ENCODE measurements at places on chromosomes 3 and 15.

DNA sequence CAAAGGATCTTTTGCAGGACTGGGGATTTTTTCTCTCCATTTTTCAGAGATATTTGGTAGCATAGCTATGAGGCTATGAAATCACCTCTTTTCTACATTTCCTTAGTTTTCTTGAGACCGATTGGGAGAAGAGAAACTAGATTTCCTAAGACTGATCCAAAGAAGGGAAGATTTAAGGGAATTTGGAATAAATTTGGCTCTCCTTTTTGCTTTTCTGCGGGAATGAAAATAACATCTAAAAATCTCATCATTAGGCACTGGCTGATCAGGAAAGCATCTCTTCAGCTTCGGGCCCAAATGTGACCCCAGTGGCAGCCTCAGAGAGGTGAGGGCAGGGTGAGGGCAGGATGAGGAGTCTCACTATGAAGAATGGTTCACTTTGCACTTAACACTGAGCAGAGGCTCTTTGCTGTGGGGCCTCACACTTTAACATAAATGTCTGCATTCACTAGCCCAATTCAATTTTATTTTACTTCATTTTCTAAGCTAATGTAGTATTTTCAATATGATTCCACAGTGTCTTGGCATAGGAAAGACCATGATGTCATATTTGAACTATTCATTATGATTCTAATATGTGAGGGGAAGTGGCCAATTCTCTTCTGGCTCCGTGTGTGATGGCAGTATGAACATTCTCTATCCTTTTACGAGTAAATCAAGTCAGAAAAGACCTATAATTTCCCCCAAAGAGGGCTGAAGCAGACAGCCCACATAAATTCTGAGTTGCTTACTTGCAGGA is 193.2 kb downstream of the MEX3B start:
- DNase-seq: peak; percentile 39

DNA sequence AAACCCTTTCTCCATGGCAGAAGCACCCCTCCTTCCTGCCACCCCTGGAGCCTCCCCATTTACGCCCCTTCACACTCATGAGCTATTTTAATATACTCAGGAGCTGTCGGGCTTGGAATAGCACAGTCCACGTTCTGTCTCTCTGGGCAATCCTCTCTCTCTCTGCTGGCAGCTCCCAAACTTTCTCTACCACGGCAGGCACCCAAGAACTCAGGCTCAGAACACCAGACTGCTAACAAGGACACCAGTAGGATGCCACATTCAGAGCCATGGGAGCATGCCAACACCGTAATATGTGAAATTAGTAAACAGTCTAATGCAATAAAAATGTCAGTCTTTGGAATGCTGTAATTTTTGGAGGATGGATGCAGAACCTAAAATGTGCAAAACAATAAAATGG is 19.3 kb downstream of the TNFAIP8L3 start:
- no peak for DNase-seq

- DNase-seq: peak; percentile 42
Measured at GRCh38 chr15:68227643-68228142, 1.8 kb downstream of the CLN6 start.

- no peak for DNase-seq
Measured at GRCh38 chr3:154310840-154311239, 13.4 kb downstream of the DHX36 start.

DNA sequence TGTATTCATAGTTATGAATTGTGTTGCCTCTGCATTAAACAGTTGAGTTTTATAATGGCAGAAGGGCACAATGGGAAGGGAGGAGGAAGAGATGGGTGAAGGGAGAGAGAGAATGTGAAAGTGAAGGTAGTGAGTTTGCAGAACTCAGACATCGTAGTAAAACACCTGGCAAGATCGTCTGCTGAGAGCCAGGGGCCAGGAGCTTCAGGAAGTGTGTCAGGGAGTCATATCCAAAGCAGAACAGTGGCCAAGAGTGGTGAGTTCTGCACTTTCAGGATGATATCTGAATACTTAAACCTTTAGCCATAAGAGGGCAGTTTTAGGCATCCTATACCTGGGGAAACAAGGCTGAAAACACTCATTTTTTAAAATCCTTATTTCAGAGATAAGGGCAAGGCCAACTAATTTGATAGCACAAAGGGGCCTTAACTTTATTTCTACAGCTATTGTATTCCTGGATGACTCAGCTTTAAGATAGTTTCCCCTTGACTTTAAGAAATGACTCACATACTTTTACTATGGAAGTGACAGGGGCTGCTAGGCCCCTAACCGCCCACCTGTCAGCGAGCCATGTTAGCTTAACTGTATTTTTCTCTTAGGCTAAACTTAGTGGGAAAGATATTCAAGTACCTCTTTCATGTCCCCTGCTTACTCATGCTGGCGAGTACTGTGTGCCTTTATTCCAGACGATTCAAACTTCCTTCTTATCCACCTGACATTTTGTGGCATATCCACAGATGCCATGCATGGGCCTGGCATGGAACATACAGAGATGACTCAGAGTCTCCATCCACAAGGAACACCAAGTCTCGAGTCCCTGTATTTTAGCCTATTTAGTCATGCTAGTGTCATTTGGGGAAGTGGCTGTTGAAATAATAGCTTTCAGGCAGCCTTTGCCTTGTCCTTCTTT is 53.9 kb downstream of the RLBP1 start:
- no peak for DNase-seq

GRCh38 chr15:48940508-48940907 is 23.2 kb downstream of the SHC4 start:
- DNase-seq: no peak

GRCh38 chr3:44554626-44555592 is at the start of gene ZKSCAN7:
ZKSCAN7 (plus strand) TSS chr3:44555193; CDS start chr3:44557048, 1,855 bp downstream.
- DNase-seq: no peak

DNA sequence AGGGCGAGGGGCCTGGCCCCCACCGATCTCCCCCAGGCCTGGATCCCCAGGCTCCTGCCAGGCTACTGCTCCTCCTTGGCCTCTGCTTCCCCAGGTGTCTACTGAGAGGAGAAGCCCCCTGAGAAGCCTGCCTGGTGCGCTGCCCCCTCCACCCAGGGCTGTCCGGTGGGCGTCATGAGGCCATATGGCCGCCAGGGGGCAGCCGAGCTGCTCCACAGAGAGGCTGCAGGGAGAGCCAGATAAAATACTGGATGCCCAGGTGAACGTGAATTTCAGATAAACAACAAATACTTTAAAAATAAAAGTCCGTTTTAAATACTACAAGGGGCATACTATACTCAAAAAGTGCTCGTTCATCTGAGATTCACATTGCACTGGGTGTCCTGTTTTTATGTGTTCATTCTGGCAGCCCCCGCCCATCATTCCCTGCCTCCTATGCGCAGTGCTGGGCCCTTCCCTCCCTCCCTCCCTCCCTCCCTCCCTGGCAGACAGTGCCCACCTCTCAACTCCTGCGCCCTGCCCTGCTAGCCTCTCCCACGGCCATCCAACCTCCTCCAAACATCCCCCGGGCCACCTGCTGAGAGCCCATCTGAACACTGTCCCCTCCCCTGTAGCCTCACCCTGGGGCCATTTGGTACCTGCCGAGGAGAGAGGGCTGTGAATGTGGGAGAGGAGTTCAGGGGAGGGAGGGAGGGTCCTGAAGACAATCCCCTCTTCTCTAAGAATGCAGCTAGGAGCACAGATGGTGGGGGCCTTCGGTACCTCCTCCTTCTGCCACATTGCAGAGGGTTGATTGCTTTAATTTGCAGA is 29.6 kb downstream of the PSTPIP1 start:
- no peak for DNase-seq

GRCh38 chr3:159852266-159852665 is 136.4 kb upstream of the IL12A start:
- no peak for DNase-seq

DNA sequence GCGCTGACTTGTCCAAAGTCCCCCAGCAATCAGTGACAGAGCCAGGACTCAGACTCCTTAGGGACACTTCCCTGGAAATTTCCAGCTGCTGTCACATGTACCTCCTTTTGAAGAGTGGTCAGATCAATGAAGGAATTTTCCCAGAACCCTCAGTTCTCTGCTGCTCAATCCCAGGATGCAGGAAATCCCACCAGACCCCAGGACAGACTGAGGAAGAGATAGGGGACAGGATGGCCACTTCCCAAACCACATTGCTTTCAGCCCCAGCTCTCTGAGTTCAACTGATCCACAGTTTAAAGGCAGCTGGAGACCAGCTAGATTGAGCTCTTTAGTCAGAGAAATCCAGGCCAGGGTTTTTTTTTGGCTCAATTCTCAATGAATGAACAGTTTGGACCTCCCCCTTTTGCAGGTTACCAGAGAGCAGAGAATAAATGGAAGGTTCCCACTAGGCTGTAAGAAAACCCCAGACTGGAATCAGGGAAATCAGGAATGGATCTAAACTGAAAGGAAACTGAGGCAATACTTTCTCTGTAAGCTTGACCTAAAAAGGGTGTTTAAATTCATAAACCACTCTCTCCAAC is 1.5 kb downstream of the CYP1A1 start:
- no peak for DNase-seq

DNA sequence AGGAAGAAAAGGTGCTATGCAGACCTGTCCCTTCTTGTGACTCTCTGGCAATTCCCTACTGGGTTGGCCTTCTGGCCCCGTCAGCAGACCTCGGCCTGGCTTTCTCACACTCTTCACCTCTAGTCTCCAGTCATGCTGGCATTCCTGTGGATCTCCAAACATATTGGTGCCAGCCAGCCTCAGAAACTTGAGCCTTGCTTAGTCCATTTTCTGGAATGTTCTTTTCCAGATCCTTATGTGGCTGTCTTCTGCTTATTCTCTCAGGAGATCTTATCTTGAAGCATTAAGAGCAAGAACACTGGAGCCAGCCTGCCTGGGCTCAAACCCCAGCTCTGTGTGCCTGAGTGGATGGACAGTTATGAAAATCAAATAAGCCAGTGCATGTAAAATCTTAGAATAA is 88.2 kb upstream of the NTRK3 start:
- DNase-seq: no peak

GRCh38 chr15:62618432-62618831 is 424.1 kb upstream of the TPM1 start:
- no peak for DNase-seq

DNA sequence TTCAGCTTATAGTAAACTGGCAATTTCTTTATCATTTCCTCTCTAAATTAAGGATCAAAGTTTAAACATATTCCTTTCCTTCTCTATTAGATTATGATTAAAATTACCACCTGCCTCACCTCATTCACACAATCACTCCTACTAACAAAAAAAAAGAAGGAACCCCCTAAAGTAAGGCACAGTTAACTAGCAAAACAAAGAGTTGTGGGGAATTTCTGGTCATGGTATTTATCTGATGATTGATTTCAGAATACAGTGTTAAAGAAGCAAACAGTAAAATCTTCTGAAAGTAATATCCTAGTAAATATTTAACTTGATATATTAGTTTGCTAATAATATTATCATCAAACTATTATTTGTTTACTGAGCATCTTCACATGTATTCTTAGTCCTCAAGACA is 8.8 kb downstream of the GBE1 start:
- no peak for DNase-seq

GRCh38 chr3:25433106-25433505 is 5.0 kb downstream of the RARB start:
- DNase-seq: no peak

- no peak for DNase-seq
Measured at GRCh38 chr3:23199649-23200048, 3.5 kb upstream of the UBE2E2 start.

DNA sequence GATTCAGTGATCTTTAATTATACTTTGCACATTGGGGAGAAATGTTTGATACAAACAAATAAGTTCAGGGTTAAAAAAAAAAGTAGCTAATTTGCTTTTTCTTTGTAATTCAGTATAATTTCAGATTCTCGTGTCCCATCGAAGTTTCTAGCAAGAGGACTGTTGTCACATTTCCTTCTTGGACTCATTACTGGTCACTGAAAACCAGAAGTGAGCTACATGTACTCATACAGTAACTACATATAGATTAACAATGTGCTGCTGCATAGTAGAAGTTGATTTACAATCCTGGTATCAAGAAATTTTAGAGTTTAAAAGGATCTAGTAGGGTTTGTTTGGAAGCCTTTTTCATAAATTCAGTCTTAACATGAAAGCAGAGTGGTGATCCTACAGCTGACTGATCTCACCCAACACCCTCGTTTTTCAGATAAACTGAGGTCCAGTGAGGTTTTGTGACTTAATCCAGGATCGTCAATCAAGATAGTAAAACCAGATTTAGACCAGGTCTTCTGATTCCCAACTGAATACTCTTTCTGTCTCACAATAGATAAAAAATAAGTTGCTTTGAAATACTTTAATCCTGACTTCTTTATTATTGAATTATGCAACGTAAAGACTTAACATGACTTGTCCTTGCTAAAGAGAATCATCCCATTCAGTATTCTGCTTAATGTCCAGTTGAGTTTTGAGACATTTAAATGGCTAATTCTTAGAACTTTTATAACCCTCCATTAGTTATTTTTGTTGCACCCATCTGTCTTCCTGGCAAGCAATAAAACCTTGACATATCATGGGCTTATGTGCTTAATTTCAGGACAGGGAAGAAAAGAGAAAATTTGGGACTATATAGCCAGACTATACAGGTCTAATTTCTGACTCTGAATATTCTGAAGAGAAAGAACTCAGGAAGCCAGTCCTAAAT is 2.8 kb downstream of the SEC62 start:
- DNase-seq: no peak

GRCh38 chr3:184574515-184575417 is 13.2 kb downstream of the EPHB3 start:
- DNase-seq: no peak

- DNase-seq: no peak
Measured at GRCh38 chr3:8443829-8444791, 57.5 kb upstream of the LMCD1 start.

DNA sequence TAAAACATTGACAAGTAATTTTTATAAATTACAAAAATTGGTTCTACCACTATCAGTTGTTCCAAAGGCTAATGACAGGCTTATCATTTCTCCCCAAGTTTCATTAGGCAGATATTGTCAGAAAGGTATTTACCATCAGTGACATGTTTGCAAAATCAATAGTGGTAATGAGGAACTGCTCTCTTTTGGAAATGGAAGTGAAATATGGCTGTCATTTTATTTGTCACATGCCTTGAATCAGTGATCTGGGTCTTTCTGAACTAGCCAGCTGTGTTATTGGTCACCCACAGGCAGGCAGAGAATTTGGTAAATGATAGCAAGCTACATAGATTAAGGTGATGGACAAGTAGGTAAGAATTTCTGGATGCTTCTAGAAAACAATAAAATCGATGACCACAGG is 268.0 kb upstream of the ARHGEF26 start:
- no peak for DNase-seq

DNA sequence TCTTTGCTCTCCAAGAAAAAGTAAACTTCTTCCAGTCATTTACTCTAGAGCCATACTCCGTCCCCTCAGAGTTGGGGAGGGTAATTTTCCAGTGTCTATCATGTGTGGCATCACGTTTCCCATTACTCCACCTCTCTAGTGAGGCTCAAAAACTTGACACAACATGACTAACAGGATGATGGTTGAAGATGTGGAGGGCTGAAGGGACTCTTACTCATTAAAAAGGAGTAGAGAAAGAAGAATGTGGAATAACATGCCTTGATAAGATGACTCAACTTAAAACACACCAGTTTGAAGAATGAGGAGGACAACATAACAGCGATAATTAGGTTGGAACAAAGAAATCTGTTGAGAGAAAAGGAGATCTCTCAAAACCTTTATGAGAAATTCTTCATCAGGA is 894.3 kb downstream of the OTOL1 start:
- DNase-seq: no peak

Measured in esophagus muscularis mucosa (tissue), 4 donors.